ENCODE measurements at places on chromosomes 11 and 22.

GRCh38 chr22:20652130-20652529 is 121.8 kb upstream of the SERPIND1 start:
- no peak for DNase-seq

DNA sequence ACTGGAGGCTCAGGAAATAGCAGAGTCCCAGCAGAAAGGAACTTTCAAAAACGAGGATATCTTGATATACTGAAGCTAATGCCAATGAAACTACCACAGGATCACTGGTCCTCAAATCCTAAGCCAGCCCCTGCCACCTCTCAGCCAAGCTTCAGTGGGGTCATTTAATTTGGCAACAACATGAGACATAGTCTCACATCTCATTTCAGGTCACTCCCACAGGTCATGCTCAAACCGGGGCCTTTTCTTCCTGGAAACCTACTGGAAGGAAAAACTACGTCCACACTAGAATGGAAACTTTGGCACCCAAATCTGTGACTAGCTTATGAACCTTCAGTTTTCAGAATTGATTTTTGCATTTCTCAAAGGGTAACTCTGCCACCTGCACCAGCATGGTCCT is 61.9 kb upstream of the CYP2D6 start:
- no peak for DNase-seq

GRCh38 chr11:128691802-128692752 is 1.8 kb upstream of the FLI1 start:
- no peak for DNase-seq

GRCh38 chr11:45343444-45343843 is 57.3 kb upstream of the SYT13 start:
- no peak for DNase-seq

DNA sequence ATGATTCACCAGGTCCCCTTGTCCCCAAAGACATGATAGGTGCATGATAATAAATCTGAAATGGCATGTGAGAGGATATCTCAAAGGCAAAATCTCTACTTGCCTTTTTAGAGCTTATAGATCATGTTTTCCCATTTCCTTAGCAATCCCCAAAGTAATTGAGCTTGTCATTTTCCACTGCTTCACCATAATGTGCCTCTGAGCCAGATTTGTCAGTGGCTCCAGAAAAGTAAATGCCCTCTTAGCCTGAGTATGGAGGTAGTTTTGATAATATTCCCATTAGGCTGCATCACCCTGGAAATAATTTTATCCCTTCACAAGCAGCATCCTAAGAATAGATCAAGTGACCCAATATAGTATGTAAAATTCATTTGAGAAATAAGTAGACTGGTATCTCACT is 36.7 kb upstream of the ADSL start:
- no peak for DNase-seq

GRCh38 chr11:11981364-11981763 is 27.1 kb downstream of the DKK3 start:
- DNase-seq = no peak

DNA sequence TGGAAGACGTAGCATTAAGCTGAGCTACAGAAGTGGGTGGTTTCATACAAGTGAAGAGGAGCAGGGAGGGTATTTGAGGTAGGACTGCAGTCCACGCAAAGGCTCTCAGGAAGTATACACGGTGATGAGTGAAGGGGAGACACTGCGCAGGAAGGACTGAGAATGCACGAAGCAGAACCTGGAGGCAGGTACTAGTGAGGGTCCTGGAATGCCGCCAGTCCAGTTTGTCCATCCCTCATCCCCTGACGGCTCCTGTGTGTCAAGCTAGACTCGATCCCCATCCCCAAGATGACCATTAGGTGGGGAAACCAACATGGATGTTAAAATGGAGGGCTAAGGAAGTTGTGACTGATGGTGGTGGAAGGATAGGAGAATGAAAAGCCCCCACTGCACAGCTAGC is 23.8 kb downstream of the ART5 start:
- DNase-seq = no peak

GRCh38 chr11:71268706-71269321 is 16.4 kb upstream of the SHANK2 start:
- no peak for DNase-seq

- no peak for DNase-seq
Measured at GRCh38 chr11:132094598-132094997, 724.2 kb downstream of the NTM start.

DNA sequence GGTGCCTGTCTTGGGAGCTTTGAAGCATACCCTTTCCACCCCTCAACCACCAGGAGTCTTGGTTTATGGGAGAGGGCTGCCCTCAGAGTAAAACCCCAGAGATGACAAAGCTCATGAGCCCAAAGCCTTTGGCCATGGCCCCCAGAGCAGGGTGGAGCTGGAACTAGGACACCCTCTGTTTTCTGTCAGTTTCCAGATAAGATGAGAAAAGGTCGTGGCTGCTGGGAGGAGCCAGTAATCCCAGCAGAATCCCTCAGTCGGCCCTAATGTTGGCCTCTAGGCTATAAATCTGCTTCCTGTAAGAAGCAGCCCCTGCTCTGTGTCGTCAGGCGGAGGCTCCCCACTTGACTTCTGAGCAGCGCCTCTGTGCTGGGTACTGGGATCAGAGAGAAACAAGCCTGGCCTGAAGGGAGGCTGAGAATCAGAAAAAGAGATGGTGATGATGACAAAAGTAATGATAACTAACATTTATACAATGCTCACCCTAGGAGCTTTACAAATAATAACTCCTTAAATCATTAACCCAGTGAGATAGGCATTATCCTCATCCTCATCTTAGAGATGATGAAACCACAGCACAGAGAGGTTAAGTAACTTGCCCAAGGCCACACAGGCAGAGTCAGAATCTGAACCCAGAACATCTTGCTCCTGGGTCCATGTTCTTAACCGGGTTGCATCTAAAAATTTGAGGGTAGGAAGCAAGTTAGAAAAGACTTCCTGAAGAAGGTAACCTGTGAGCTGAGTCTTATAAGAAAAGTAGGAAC is 471.4 kb downstream of the SOX6 start:
- DNase-seq = no peak

- DNase-seq = no peak
Measured at GRCh38 chr22:43218786-43219185, 31.9 kb upstream of the TTLL12 start.

DNA sequence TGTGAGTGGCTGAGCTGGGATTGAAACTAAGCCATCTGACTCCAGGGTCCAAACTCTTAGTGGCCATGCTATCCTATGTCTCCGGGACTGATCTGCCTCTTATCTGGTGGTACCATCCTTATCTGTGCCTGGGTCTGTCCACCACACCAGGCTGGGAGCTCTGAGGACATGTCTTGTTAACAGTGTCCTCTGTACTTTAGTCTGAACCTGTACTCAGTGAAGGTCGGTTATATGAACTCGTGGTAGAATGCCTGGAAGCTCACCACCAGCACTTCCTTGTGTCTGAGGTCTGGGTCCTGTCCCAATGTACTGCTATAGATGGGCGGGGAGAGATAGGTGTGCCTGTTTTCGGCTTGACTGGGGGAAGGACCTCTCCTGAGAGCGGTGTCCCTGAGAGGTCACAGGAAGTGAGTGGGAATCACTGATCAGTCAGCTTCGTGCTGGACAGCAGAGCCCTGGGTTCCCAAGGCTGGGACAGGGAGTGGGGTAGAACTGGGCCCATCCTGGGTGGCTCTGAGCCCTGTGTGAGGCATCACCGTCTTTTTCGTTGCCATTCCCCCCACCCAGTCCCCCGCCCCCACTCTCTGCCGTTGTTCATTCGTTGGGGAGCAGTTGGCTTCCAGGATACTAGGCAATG is 8.9 kb downstream of the MYO7A start:
- no peak for DNase-seq

GRCh38 chr11:64887757-64888405 is 9.5 kb upstream of the EHD1 start:
- peak; percentile 71 for DNase-seq

- DNase-seq = no peak
Measured at GRCh38 chr11:69259096-69259495, 34.9 kb upstream of the MYEOV start.

GRCh38 chr22:49995361-49996118 is 17.0 kb downstream of the IL17REL start:
- DNase-seq = no peak

- DNase-seq = no peak
Measured at GRCh38 chr11:46555267-46556054, 38.4 kb downstream of the AMBRA1 start.

DNA sequence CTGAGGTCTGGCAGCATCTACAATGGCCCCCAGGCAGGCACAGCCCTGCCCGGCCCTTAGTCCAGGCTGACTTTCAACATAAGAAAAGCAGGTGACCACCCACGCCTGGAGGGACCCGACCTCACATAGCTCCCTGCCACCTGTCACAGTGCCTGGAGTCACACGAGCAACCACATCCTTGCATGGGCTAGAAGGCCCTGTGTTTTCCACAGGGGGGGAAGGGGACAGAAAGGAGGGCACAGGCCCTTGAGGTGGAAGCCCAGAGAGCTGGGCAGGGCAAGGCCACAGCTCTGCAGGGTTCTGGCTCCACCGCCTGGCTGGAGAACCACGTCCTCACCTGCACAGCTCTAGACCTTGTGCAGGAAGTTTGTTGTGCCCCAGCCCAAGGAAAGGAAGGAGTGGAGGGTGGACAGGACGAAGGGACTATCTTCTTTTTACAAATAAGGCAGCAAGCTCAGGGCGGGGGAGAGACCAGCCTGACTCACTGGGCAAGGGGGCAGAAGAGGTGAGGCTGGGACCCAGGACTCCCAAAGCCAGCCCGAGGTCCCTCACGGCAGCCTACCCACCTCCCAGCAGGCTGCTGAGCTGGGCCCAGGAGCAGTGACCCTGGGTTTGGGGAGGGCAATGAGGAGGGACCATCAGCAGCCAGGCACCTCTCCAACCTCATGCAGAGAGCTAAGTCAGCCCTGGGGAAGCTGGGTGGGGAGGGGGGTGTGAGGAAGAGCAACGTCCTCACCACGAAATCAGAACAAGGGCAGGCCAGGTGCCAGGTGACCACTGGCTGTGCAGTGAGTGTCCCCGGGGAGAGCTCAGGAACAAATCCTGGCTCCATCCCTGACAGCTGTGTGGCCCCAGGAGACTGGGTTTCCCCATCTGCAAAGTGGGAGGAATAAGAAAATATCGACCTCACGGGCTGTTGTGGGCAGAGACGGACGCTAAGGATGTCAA is 4.3 kb downstream of the C1QTNF6 start:
- no peak for DNase-seq

DNA sequence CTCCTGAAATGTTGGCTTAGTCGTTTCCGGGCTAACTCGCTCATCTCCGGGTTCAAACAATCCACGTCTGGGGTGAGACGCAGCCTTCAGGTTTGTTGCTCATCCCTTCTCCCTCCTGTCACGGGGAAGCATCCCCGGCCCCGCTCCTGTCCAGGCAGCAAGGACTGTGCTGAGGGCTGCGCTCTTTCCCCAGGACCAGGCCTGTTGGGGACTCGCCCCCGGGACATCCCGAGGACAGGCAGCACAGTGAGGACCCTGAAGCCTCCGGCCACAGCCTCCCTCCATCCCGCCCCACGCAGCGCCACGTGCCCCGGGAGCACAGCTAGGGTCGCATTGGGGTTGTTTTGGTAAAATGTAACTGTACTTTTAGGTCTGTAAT is 252.0 kb downstream of the BRD1 start:
- no peak for DNase-seq

- DNase-seq = no peak
Measured at GRCh38 chr22:27075028-27075678, 417.8 kb downstream of the MIAT start.

DNA sequence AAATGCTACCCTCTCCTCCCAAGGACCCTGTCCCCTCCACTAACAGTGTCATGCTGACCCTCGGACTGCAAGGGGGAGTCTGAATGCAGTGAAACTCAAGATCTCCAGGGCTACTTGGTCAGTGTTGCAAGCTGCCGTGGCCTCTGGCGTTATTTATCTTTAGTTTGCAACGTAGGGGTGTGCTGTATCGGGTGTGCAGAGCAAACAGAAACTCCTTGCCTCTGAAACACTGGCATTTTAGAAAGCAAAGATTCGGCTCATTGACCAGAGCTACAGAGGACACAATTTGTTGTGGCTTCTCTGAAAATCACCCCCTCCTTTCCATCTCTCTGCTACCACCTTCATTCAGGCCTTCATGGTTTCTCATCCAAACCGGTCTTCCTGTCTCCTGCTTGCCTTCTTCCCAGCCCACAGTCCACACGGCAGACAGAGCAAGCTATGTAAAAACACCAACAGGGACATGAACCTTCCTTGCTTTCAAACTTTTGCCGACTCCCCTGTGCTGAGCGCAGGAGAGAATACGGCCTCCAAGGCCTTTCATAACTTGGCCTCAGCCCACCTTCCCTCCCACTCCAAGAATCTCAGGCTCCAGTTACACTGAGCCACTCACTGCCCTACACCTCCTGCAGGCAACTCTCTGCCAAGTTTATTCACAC is 14.9 kb downstream of the FZD4 start:
- no peak for DNase-seq

All from stimulated activated CD8-positive, alpha-beta memory T cell treated with anti-CD3 and anti-CD28 coated beads, Interleukin-7, amount 100 ng/mL, for 24 hours (primary cell).